MG63 (cell line): ENCODE measurements at places on chromosomes 3 and 15. TPM values are rescaled to one million over a fixed set of nuclear protein-coding genes. Genes with fewer than 3 reads are reported as not detected.

Gene C3orf22
- total RNA-seq, result not detected in 2 replicates

Gene ITIH4
- total RNA-seq, result not detected in 2 replicates

Gene HDC
- total RNA-seq, result not detected in 2 replicates

Gene TIGIT
- not detected in 2 replicates for total RNA-seq

Gene DNAH12
- total RNA-seq, result not detected in 2 replicates

Gene BTBD1
- total RNA-seq, result 90.8 and 91.9 TPM in 2 replicates

Gene KIF15
- 14.1 and 18.1 TPM in 2 replicates for total RNA-seq

Gene IQGAP1
- total RNA-seq, result 52.8 and 81.8 TPM in 2 replicates

Gene NLGN1
- 4.0 and 10.0 TPM in 2 replicates for total RNA-seq

Gene WDR93
- total RNA-seq, result 0.13 TPM in 1 of 2 replicates, not detected in the other

Gene EBLN2
- 0.79 and 1.1 TPM in 2 replicates for total RNA-seq

Gene MINAR1
- 0.52 and 0.79 TPM in 2 replicates for total RNA-seq

Gene FSIP1
- 2.0 and 3.3 TPM in 2 replicates for total RNA-seq
